ENCODE measurements at places on chromosomes 1 and 21.

- DNase-seq: no peak
These were observed at the start of gene RORC for GRCh38 chr1:151831605-151832004. TSS of gene RORC (minus strand) at chr1:151831802. CDS start at chr1:151831764, 38 bp downstream.

DNA sequence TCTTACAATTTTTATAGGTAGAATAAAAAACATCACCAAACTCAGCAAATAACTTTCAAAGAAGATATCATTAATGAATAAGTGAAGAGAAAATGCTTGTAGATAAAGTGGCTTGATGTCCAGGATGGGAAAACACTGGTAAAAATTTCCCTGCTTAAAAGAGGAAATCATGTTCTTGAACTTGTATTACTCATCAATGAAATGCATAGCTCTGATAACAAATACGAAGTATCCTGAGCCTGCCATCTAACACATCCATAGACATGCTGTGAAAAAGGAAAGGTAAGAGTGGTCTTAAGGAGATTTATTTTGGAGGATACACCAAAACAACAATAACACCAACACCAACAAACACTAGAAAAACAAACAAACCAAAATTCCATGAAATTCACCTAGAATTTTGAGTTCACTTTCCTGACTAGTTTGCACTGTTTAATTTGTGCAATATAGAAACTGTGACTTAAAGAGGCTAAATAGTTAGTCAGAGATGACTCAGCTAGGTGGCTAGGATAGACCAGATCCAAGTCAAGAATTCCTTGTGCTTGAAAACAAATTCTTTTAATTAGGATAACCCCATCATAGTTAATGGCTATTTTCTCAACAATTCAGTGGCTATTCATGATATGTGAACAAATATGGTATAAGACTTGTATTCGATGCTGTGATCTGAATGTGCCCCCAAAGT is 179.8 kb upstream of the KCNK2 start:
- no peak for DNase-seq

DNA sequence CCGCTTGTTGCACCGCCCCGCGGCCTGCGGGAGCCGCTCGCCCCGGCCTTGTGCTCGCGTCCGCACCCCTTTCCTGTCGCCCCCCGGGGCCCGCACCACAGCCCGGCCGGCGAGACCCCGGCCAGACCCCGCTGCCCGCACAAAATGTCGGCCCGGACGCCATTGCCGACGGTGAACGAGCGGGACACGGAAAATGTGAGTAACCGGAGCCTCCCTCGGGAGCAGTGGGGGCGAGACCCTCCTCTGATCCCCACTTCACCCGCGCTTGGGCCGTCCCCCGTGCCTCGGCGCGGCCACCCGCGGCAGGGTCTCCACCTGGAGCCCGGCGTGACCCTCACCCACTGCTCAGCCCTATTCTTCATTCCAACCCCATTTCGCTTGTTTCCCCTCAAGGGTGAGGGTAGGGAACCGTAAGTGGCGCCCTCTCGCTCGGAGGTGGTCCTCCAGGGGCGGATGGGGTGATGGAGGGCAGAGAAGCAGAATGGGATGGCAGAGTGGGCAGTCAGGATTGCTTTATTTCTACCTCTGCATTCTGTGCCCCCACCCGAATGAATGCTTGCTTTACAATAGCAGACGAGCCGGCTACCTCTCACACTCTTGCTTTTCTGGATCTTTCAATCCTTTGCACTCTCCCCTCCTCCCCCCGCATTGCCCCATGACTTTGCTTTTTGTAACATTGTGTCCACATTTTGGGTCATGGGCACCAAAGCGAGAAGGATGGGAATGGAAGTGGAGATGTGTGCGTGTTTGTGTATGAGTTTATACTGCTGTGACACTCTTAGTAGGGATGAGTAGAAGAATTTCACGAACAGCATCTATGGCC is 954 bp downstream of the MARK1 start:
- DNase-seq: peak; percentile 32

DNA sequence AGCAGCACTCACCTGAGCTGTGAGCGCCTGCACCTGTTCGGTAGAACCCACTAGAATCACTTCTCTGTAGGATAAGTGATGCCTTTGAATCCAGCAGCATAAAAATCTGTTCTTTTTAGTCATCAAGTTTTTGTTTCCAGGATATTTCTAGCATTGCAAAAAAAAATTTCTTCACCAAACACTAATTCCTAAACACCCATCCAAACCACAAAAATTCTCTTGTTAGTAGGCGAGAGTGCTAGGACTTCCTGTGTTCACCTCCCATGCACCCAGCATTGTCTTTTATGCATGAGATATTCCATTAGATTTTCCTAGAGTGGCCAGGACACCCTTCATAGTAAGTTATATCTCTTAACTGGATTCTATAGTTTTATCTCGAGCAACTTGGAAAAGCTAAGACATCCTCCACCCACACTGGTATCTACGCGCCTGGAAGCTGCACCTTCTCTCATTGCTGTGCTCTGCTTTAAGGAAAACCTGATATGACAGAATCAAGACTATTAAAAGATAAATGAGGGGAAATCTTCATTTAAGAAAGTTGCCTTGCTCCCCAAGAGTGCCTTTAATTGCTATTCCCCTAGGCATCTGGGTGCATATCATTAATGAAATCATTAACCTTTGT is 12.3 kb downstream of the SERTAD4 start:
- DNase-seq: no peak

DNA sequence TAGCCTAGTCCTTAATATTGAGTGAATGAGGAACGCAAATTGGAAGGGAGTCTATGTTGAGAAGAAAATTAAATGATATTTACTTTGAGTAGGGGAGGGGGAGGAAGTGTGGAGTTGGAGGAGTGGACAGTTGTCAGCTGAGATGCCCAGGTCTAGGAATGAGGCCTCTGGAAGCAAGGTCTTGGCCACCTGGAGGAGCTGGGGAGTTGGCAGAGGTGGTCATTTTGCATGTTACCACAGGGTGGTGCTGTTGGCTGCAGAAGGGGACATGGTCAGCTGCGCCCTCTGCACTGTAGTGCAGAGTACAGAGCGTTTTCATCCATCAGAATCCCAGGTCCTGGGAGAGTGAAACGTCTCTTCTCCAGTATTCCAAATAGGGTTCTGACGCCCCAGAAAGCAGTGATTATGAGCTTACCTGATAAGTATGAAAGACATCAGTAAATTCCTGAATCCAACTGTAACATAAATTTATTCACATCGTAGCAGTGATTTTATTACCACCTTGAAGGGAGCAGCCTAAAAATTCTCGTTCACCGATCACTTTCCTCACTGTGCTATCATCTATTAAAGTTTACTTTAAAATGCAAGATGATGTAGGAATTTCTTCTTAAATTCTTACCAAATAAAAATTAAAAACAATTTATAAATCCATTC is 13.8 kb downstream of the PARK7 start:
- peak; percentile 71 for DNase-seq

DNA sequence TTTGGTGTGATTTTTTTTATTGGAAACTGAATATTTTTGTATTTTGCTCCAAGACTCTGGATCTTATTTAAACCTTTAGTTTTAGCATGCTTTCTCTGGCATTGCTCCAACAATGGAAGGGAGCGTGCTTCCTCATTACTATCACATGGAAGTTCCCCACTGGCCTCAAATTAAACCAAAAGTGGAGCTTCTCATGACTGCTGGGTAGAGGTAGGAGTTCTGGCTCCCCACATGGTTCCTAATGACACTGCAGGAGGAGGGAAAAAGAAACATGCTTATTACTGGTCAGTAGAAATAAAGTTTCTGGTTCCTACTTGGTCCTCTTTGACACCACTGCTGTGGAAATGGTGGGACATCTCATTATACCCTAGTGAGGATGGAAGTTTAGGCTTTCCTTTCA is 310.5 kb downstream of the PTGER3 start:
- DNase-seq: no peak

GRCh38 chr1:92317836-92318493 is 19.1 kb downstream of the RPAP2 start:
- no peak for DNase-seq

- DNase-seq: peak; percentile 52
These were observed 17.6 kb upstream of the ALX3 start for GRCh38 chr1:110087812-110088738.

DNA sequence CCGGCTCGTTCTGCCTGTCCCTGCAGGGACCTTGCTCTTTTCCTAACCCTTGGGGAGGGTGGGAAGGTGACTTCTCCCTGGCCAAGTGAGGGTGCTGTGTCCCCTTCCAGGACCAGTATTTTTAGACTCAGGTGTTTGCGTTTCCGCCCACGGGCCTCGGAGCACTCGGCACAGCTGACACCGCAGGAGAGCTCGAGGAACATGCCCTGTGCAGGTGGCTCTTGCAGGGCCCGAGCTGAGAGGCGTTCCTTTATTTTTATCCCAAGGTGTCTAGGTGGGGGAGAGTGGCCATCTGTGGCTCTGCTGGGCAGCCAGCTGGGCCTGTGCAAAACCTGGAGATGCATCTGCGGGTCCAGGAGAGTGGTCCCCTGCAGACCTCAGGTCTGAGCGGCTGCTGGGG is 16.0 kb downstream of the PLCH2 start:
- no peak for DNase-seq
